ENCODE measurements at places on chromosomes 3 and 15.

DNA sequence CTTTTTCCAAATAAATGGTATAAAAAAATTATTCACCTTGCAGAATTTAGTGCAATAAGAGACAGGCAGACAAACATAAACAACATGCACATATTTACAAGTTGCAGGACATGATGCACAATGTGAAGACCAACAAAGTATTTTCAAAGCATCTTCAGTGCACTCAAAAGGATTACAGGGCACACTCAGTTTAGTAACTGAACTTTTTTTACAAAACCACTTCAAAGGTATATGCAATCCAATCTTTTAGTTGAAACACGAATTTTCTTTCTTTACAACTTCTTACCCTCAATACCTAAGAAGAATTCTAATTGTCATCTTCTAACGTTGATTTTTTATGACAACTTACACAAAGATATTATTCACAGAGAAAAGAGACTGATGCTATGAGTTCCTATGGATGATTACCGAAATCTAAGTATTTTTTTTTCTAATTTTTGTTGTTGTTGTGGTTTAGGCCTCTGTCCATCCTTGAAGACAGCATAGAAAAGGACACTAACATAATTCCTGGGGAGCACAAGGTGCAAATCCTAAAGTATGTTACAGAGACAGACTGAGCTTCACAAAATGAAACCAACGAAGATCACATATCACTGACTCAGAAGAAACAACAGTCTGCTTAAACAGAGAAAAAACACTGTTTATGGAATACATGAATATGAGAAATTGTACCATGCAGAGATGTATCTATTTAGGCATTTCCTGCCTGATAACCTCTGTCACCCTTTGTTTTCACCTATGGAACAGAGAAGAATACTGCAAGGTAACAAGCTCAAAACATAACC, 50.3 kb downstream of the ZMAT3 start:
- DNase-seq, result no peak

GRCh38 chr15:23395832-23396231, 41.3 kb downstream of the GOLGA8S start:
- no peak for DNase-seq

- no peak for DNase-seq
Measured at GRCh38 chr3:108024146-108024850, 66.5 kb downstream of the CD47 start.

DNA sequence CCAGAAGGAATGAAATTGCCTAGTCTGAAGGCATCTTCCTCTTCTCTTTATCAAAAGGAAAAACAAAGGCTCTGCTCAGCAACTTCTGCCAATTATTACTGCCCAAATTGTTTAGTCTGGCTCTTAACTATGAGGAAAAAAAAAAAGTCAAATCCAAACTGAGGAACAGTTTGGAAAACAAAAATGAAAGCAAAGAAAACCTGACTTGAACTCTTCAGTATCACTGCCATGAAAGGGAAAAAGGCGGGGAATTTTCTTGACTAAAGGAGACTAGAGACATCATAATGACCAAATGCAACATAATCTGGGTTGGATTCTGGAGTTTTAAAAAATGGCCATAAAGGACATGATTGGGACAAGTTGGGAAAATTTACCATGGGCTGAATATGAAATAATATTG, 156.3 kb downstream of the STT3B start:
- DNase-seq, result no peak

- no peak for DNase-seq
Measured at GRCh38 chr3:79175870-79176269, 591.9 kb downstream of the ROBO1 start.

DNA sequence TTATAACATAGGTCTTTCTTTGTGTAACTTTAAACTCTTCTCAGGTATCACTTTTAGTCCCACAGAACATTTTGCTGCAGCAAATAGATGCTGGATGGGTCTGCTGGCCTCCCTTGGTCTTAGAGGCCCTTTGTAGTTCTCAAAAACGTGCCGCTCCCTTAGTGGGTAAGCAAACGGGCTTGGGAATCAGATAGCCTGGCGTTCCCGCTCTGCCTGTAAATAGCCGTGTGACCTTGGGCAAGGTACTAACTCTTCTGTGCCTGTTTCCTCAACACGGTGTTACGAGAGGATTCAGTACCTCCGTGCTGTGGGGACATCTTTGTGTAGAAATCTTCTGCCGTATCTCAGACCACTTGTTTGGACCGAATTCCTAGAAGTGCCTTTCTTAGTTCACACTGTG, 64.4 kb downstream of the DNAJB8 start:
- DNase-seq, result no peak

- no peak for DNase-seq
Measured at GRCh38 chr15:85157344-85157743, 175.7 kb downstream of the PDE8A start.

- no peak for DNase-seq
Measured at GRCh38 chr3:105618556-105618955, 250.3 kb downstream of the CBLB start.

DNA sequence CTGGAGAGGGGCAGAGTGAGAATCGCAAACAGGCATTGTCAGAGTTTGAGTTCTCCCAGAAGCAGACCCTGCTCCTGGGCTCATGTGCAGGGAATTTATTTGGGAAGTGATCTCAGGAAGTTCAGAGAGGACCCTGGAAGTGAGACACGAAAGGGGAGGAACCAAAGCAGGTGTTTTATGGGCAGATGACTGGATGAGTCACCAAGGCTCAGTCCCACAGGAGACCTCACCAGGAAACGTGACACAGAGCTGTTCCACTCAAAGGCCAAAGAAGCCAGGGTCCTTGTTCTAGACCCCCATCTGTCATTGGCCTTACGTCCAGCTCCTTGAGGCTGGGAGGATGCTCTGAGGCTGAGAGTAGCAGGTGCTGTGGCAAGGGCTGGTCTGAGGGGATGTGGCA, 43.4 kb upstream of the SEC22A start:
- no peak for DNase-seq

GRCh38 chr3:177437513-177438337, 240.4 kb upstream of the TBL1XR1 start:
- no peak for DNase-seq

GRCh38 chr3:184391266-184391665, 11.4 kb downstream of the CHRD start:
- no peak for DNase-seq

GRCh38 chr15:38613085-38613484, 48.5 kb upstream of the RASGRP1 start:
- DNase-seq, result no peak

DNA sequence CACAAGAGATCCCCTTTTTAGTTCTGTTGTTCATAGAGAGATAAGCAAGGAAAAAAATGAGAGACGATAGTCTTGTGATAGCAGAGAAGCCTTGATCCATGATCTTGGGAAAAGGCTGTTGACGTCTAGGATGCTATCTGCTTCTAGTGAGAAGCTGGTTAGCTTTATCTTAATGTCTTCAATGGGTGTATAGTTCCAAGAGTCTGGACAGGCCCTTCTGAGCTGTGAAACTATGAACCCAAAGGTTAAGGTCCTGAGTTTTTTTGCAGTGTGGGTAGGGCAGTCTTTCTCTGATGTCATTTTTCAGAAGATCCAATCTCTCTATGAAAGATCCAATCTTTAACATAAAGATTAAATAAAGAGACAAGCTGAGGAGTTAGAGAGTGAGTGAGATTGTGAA, 10.5 kb upstream of the NOX5 start:
- DNase-seq, result no peak
